ENCODE measurements at places on chromosomes 5 and 9.
A peak's percentile ranks its signal among the peaks of the same experiment; 100 is the strongest.

GRCh38 chr9:26516773-26517343 is 375.7 kb downstream of the CAAP1 start:
- no peak for DNase-seq

- DNase-seq: no peak
Measured at GRCh38 chr9:89391585-89391984, 73.3 kb downstream of the SECISBP2 start.

GRCh38 chr9:16535555-16535954 is 334.9 kb downstream of the BNC2 start:
- no peak for DNase-seq

DNA sequence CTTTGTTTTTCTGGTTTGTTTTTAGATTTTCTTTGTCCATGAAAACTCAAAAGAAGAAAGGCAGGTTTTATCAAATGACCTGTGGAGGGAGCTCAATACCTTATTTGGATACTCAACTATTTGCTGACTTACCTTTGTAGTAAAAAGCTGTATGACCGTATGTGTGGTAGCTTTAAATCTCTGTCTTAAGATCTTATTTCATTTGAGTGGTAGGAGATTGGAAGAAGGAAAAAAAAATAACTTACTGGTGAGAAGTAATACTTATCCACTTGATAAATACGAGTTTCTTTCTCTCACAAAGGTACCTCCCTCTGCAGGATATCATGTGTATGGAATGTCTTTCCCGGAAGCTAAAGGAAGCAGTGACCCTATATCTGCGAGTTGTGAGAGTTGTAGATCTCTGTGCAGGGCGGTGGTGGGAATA is 15.0 kb downstream of the FBXO38 start:
- no peak for DNase-seq

- DNase-seq: no peak
Measured at GRCh38 chr9:80082213-80082612, 510.4 kb downstream of the TLE4 start.

DNA sequence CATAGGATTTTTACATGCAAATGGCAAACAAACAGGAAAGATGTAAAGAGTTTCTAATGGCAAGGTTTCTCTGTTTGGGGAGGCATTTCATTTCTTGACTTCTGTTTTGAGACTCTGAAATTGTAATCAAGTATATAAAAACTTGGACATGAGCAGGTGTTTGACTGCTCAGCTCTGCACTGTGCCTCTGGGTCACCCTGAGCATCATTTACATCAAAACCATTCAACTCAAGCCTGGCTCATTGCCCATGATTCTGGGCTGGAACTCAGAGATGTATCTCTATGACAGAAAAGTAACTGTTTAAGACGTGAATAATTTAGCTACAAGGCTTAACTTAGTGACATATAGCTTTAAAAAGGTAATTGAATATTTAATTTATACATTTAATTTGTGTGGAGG is 1402.4 kb upstream of the NUDT12 start:
- DNase-seq: no peak

DNA sequence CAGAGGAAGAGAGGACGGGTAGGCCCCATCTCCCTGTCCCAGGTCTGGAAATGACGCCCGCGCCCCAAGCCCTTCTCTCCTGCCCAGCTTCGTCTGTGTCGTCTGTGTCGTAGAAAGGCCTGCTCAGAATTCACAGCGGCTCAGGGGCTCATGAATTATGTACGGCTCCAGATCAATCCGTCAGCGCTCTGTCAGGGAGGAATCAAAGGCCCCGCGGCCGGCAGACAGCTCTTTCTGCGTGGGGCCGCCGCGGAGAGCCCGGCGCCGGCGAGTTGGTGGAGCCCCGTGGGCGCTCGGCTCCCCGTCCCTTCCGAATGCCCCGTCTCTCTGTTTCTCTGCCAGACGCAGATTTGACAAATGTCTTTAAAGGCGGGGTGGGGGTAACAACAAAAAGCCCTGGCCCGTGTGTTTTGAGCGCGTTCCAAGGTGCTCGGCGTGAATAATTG is 83.8 kb upstream of the RAPGEF1 start:
- no peak for DNase-seq

GRCh38 chr5:133475986-133476385 is 136.4 kb downstream of the FSTL4 start:
- no peak for DNase-seq

- DNase-seq: no peak
Measured at GRCh38 chr9:127873886-127874285, 3.6 kb downstream of the AK1 start.

DNA sequence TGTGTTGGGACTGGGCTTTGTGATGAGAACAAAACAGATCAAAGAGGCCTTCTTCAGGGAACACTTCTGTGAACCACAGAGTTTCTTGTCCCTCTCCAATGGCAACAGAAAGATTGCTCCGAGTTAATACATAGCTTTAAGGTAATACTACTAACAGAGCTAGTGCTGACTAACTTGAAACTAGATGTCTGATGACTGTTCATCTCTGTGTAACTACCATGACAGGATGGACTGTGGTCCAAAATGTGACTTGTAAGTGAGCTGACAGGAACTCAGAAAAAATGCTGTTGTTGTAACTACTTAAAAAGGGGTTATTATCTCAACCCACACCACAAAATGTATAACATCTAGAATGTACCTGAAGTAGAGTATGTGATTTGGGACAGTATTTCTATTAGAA is 630.2 kb upstream of the DMAC1 start:
- DNase-seq: no peak

DNA sequence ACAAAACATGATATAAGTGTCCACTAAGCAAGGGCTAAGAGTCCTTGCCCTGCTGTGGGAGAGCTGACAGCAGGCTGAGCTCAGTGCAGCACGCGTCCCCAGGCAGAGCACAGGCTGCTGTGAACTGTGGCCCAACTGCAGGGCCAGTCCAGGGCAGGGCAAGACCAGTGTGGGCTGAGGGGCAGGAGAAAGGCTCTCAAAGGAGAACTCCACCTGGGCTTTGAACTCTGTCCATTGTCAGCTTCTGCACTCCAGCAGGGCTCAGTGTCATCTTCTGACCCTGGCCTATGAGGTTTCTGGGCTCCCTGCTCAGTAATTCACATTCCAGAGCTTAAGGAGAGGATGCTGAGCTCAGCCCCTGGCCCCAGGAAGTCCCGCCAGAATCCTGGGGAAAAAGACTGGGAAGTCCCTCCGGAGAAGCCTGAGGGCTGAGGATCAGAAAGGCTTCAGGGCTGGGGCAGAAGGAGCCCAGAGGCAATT is 37.4 kb downstream of the LHFPL2 start:
- no peak for DNase-seq

- no peak for DNase-seq
Measured at GRCh38 chr5:56993241-56993640, 41.3 kb upstream of the MIER3 start.

GRCh38 chr5:173644673-173645436 is 28.4 kb upstream of the BOD1 start:
- no peak for DNase-seq

DNA sequence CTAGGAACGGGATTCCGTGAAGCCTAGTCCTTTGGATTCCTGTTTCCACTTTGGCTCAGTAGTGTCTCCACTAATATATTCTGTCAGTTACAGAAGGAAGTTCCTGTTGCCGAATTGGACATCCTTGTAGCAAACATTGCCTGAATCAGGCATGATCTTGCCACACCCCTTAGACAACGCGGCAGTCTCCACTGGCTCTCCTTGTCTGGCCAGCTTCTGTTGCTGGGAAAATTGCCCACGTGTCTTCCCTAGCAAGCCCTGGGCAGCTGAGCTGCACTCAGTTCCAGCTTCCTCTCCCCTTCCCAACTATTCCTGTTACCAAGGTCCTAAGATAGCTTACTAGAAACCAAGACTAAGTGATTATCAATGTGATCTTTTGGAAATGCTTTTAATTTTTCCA is 316.6 kb upstream of the RIOK2 start:
- no peak for DNase-seq

DNA sequence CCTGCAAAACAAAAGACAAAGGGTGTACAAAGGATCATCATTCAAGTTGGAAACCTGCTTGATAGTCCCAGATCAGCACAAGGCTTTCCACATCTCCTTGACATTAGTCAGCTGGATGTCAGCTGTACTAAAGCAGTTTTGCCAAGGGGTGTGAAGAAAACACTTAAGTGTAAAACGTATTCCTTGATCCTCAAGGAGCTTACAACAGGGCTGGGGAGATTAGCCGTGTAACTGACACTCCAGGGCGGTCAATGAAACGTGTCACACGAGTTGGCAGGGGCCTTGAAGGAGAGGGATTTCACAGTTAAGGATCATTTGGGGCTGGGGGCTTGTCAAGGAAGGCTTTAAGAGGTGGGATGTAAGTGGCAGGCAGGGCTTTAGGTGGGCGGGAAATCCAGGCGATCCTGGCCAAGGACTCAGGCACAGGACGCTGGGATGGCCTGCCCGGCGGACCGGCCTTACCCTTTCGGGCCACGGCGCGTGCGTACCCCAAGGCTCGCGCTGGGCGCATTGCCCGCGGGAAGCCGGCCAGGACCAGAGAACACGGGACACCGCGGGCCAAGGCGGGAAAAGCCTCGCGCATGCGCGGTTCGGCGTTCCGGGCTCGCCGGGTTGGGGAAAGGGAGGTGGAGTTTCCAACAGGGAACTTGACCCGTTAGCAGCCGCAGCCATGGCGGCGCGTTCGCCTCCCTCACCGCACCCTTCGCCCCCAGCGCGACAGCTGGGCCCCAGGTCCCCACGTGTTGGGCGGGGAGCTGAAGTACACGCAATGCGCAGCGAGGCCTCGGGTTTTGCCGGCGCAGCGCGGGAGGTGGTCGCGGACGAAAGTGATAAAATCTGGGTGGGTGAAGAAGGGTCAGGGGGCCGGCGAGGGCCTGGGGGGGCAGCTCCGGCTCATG is at the start of gene CNTLN:
Gene CNTLN, plus strand, starts transcription at position 645 of the 899 bp plus-strand sequence. Its CDS starts 26 bp downstream, at position 671.
- DNase-seq: peak; percentile 13

Data from stimulated activated CD8-positive, alpha-beta memory T cell treated with anti-CD3 and anti-CD28 coated beads, Interleukin-4, amount 100 ng/mL, for 4 hours (primary cell).